NCI-H226 (cell line): ENCODE measurements at places on chromosomes 7 and 10.

GRCh38 chr10:69413221-69413865 is 3.4 kb downstream of the TACR2 start:
- peak; percentile 48 for DNase-seq

- DNase-seq = no peak
These were observed 1.7 kb upstream of the KCNH2 start for GRCh38 chr7:150979713-150980390.

DNA sequence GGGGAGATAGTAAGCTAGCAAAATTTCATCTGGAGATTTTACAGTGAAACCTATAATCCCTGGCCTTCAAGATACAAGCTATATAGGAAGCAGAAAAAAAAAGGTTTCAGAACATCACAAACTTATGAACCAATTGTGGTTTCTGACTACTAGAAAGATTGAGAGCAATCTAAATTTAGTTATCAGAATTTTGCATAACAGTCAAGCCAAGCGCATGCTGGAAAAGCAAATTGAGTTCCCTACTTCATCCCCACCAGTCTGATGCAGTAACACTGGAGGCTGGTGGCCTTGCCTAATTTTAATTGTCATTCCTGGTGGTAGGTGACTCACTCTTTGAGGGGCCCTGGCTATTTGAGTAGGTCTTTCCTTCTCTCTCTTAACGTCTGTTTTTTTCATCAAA is 46.3 kb upstream of the ELMO1 start:
- DNase-seq = no peak

DNA sequence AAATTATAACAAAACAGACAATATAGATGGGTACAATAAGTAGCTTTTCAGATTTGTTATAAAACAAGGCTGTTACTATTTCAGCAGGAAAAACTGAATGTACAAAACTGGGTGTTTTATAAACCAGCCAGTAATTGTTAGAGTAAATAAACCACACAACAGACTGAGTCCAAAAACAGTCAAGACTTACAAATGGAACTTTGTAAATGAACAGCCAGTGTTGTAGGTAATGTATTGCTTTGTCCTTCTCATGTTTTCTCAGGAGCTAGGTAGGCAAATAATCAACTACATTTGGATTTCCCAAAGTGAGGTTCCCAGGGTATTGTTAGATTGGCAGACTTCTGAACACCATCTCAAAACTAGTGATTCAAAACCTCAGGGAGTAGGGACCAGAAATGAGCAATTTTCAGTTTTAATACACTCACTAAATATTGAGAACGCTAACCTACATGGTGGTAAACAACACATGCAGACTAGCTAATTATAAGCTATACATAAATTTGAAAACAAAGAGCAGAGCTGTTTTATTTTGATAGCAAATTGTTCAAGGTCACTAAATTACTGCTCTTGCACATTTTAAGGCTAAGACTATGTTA is 36.2 kb downstream of the HERPUD2 start:
- no peak for DNase-seq

DNA sequence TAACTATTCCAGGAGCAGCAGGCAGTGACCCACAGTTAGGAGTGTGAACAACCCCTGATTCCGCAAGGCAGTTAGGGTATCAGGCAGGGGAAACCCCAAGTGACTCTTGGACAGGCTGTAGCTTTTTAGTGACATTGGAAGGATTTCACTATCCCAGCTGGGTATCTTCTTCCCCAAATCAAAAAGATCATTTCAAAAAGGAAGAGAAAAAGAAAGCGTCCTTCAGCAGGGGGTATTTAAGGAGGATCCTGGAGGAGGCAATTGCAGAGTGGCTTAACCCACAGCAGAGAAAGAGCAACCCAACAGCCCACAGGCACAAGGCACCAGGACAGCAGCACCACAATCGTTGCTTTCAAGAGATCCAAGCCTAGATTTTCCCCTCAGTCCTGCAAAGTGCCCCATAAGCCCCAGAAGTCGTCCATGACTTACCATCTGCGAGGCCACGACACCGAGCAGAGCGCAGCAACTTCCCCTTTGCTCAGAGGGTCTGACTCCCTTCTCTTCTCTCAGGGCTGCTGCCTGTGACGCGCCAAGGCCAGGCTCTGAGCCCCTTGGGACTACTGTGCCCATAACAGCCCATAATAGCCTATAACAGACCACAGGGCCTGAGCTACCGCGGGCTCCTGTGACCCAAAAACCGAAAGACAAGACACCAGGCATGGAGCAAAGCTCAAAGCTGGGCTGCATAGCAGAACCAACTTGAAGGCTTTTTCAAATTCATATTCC is 19.8 kb downstream of the PIK3AP1 start:
- DNase-seq = no peak

GRCh38 chr10:128811511-128811910 is 655.5 kb upstream of the MGMT start:
- no peak for DNase-seq

DNA sequence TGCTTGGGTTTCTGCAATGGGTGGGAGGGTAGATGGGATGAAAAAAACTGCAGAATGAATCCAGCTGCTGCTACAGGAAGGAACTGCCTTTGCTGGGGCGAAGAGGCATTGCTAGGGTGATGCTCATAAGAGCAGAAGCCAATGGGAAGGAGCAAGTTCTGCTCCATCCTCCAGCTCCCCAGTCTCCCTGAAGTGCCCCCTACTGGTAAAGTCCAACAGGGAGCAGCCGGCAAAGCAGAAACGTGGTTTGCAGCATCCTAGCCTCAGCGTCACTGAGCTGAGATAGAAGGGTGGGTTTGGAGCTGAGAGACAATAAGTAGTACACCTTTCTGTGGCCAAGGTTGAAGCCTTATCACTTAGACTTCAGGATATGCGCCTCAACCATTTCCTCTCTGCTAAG is 220.5 kb downstream of the CCSER2 start:
- no peak for DNase-seq

GRCh38 chr7:144826208-144826607 is 9.6 kb downstream of the TPK1 start:
- no peak for DNase-seq

GRCh38 chr7:69429911-69430383 is 168.3 kb upstream of the AUTS2 start:
- no peak for DNase-seq

GRCh38 chr7:78368771-78369170 is 570.2 kb downstream of the PHTF2 start:
- no peak for DNase-seq
